Fibroblast of skin of right quadriceps (primary cell): ENCODE measurements at places on chromosomes 11 and 22.

DNA sequence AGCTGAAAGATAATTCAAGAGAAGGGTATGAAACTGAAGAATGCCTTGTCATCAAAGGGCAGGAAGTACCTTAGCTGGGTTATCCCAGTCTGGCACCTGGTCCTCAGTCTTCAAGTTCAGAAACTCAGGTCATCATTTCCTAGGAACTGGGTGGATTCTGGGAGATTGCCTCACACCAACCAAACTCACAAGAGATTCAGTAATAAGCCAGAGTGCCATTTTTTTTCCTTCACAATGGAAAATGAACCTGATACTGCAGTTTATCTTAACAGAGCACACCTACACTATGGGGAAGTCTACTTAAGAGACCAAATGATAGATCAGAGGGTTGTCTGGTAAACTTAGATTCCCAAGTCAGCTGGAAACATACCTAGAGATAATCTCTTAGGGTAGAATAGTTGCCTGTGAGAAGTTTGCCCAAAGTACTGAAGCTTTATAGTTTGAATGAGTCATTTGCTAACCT lies 3.8 kb upstream of the BUD13 start:
- no peak for DNase-seq

GRCh38 chr22:40312050-40312449 lies 34.2 kb upstream of the ADSL start:
- DNase-seq: no peak

GRCh38 chr11:41675205-41675604 lies 215.8 kb upstream of the LRRC4C start:
- DNase-seq: no peak

DNA sequence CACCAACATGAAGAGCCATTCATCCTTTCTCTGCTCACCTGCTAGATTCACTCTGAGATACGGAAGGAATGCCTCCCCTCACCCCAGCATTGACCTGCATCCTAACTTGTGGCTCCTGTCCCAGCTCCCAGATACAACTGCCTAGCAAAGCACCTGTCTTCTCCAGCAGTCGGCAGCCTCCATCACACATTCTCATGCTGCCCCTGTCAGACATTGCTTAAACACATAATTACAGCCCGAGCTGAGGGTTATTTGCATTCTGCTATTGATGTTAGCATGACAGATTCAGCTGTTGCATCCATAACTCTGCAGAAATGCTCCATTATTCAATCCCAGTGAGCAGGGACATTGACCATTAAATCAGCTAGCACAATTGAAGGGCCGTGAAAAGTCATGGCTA lies 184.4 kb upstream of the NARS2 start:
- DNase-seq: no peak

DNA sequence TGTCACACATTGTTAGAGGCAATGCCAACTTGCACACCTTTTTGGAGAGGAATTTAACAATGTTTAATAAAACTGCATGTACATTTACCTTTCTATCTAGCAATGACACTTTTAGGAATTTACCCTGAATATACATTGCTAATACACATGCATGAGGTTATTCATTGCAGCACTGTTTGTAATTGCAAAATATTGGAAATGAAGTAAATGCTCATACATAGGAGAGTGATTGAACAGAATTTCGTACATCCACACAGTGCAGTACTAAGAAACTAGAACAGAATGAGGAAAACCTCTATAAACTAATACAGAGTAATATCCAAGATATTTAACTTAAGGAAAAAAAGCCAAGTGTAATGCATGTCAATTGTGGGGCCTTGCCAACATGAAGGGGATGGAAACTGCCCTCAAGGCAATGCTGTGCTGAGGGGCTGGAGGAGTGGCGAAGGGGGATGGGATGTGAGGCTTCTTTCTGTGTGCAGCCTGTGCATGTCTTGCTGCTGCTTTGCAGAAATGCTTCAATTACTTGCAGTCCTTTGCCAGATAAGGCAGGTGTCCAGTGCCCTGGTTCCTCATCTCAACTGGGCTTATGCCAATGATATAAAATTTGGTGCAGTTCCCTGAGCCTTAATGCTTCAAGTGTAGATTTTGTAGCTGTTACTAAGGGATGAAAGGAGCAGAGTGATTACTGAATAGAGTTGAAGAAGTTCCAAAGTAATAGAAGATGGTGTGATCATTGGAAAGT lies 96.1 kb downstream of the GRIA4 start:
- DNase-seq: no peak

GRCh38 chr11:124467381-124467927 lies 22.0 kb upstream of the OR8B8 start:
- DNase-seq: no peak

- DNase-seq: no peak
Measured at GRCh38 chr11:119729581-119729927, 554 bp upstream of the NECTIN1 start.

DNA sequence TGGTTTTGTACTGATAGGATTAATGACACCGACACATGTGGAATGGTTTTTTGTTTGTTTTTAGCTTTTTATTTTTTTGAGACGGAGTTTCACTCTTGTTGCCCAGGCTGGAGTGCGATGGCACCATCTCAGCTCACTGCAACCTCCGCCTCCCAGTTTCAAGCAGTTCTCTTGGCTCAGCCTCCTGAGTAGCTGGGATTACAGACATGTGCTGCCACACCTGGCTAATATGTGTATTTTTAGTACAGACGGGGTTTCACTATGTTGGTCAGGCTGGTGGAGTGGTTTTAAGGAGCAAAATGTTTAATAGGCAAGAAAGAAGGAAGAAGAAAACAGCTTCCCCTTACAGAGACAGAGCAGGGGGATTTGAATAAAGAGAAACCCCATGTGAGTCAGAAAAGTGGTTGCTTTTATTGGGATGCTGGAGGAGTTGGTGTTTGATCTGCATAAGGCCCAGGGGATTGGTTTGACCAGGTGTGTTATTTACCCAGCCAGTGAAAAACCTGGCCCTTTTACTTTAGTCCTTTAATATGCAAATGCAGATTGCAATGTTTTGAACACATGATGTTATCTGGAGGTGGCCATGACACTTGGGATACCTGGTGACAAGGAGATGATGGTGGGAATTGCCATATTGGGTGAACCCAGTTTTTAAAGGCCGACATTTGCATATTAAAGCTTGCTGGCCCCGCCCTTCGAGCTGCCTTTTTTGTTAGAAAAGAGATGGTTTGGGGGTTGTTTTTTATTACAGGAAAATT lies 24.3 kb downstream of the SUSD2 start:
- no peak for DNase-seq

GRCh38 chr11:87432022-87432421 lies 394.3 kb downstream of the TMEM135 start:
- peak; percentile 69 for DNase-seq

- no peak for DNase-seq
Measured at GRCh38 chr11:128592454-128592853, 5.1 kb upstream of the ETS1 start.

- DNase-seq: peak; percentile 82
Measured at GRCh38 chr11:130808541-130808940, 107.7 kb downstream of the SNX19 start.

DNA sequence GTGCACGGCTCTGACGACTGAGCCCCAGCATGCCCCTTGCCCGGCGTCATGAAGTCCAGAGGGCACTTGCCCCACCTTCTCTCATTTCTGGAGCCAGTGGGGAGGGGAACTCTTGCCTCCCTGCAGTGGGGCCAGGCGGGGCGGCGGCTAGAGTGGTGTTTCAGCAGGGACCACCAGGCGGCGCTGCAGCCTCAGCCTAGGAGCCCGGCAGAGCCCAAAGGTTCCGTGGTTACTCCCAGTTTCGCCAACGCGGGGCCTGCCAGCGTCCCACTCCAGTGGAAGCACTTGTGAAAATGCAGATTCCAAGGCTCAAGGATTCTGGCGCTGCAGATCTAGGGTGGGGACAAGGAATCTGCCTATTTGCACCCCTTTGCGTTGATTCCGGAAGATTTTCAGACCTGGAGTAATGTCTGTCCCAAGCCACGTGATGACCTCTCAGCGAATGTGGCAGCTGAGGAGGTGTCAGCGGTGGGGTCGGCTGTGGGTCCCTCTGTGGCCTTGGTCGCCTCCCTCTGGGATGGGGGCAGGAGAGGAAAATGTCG lies 55.7 kb downstream of the CD82 start:
- DNase-seq: peak; percentile 55

DNA sequence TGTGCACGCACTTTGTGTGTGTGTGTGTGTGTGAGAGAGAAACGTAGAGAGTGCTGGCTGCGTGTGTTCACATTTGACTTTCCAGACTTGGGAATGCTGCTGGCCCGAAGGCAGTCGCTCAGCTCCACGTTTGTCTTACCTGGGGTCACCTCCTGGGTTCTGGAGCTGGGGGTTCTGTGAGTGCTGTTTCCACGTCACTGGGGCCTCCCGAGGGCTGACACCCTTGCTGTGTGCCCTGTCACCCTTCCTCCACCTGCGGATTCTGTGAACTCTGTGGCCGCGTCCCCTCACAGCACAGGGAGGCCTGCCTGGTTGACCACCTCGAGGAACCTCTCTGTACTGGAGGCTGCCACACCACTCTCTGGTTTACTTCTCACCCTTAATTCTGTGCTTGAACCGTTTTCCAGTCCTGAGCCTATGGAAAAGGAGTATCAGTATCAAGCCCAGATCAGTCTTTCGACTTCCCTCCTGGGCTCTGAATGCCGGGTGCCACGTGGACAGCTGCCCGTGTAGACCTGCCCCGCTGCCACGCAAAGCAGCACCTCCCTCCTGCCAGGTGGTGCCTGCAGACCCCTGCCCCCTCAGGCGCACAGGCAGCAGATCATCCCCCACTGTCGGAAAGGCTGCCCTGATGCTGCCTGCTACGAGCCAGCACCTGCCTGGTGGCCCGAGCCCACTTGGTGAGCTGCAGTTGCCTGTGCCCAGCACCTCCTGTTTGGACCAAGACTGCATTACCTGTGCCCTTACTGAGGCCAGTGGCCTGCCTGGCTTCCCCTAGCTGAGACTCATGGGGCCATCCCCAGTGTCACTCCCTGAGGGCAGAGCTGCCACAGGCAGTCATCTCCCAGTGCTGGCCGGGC lies 233.3 kb downstream of the TBC1D22A start:
- DNase-seq: no peak

GRCh38 chr11:11177156-11177808 lies 175.8 kb downstream of the CSNK2A3 start:
- no peak for DNase-seq

DNA sequence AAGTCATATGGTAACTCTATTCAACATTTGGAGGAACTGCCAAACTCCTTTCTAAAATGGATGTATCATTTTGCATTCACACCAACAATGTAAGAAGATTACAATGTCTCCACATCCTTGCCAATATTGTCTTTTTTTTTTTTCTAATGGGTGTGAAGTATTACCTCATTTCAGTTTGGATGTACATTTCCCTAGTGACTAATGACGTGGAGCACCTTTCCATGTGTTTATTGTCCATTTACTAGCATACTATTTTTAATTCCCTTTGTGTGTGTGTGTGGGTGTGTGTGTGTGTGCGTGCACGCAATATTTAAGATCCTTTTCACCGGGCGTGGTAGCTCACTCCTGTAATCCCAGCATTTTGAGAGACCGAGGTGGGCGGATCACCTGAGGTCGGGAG lies 62.7 kb downstream of the APOL3 start:
- no peak for DNase-seq

DNA sequence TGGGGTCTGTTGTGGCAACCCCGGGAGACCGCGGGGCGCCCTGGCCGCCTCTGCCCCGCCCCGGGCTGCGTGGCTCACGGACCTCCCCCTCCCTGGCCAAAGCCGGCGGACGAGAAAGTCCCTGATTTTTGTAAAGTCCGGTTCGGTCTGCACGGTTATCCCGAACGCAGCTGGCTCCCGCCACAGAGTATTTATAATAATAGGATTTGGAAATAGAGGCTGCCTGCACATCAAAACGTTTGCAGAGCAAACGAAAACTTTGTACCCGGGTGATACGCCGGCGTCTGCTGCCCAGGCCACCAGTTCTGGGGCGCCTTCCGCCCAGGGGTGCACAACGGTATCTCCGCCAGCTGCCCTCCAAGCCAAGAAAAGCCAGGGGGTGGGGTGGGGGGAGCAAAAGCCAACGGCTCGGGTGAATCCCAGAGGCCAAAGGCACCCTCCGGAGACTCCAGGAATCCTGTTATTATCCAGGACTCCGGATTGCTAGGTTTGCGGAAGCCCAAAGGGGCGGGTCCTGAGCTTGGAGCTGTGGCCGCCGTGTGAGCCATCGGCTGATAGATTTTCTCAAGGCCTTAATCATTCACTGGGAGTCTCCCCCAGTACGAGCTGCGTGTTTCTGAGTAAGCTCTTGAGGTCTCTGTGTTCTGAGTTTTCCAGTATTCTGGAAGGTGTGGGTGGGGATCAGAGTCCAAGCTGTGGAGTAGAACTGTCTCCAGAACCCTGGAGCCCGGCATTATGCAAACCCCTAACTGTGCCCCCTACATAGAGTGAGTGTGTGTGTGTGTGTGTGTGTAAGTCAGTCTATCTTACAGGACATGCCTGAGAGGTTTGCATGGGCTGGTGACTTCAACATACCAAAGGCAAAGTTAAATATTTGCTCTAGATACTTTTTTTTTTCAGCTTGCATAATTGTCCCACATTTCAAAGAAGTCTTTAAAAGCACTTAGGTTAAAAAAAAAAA lies 673 bp upstream of the SHANK2 start:
- DNase-seq: peak; percentile 33

GRCh38 chr11:66239998-66240780 lies 28.2 kb upstream of the RAB1B start:
- DNase-seq: no peak

GRCh38 chr11:70885281-70886231 lies 366.8 kb downstream of the SHANK2 start:
- DNase-seq: peak; percentile 38

GRCh38 chr11:72581067-72581466 lies 93.2 kb downstream of the PDE2A start:
- DNase-seq: no peak

DNA sequence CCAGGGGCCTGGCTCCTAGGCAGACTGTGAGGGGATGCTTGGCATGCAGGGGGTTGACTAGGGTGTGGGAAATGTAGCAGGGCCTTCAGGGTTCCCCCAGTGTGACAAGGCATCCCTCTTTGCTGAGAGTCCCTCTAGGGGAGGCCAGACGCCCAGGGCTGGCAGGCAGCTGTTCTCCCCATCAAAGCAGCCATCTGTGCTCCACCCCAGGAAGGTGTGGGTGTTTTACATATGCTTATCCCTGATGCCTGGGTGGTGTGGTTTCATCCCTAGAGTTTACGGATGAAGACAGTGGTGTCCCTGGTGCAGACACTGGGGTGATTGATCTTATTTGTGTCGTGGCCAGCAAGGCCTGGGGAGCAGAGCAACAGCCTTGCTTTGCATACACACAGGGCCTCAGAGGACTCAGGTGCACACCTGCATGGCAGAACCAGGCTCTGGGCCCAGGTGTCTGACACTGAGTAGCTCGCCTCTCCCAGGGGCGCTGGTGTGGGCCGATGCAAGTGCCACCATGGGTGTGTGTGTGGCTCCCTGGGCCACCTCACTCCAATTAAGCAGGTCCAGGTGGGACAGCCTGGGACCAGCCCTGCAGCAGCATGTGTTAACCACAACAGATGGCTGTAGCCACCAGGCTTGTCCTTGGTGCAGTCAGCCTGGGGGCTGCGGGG lies 74.2 kb downstream of the MED15 start:
- no peak for DNase-seq
